ENCODE measurements at places on chromosomes 6 and 20.

- DNase-seq = no peak
Observed at GRCh38 chr6:24994812-24995211, 59.1 kb upstream of the RIPOR2 start.

GRCh38 chr20:21921251-21921650 lies 215.8 kb downstream of the PAX1 start:
- DNase-seq = no peak

- DNase-seq = peak; percentile 26
Observed at GRCh38 chr6:42572523-42572922, 8.7 kb downstream of the UBR2 start.

DNA sequence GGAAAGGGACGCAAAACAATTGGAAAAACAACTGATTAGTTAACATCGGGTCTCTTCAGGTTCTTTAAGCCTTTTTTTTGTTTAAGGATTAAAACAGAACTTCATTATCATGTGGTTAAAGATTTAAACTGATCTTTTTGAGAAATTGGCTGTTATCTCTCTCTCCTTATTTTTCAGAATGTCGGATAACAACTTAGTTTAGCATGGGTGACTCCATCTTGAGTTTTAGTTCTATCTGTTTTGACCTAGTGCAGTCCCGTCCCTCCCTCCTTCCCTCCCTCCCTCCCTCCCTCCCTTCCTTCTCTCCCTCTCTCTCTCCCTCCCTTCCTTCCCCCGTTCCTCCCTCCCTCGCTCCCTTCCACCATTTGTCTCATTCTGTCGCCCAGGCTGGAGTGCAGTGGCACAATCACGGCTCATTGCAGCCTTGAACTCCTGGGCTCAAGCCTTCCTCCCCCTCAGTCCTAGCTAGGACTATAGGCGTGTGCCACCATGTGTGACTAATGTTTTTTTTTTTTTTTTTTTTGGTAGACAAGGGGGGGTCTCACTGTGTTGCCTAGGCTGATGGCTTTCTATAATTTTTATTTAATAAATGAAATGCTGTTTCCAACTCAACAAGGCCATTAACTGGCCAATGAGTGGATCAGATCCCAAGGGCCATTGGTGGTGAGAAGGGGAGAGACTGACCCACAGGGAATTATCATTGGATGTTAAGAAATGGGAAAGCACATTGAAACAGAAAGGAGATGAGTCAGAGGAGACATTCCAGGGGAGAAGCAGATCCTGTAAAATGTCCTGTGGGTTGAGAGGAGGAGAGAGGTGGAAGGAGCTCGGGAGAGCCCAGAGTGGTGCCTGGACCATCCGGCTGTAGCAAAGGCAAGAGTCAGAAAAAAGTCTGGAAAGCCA lies 13.6 kb downstream of the BAK1 start:
- DNase-seq = no peak

DNA sequence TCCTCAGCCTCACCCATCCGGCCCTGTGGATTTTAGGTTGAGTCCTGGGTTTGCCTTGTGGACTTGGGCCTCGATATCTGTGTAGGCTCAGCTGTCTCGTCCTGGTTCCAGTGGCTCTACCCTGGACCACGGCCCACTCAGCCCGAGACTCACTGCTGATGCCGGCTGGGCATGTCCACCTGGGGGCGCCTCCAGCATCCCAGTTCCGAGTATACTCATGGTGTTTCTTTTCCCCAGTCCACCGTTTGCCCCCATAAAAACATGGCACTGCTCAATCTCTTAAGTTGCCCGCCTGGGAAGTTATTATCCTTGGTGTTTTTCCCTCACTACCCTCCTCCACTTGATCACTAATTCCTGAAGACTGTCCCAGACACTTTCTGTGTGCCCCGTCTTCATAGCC lies 99.1 kb downstream of the ARID1B start:
- no peak for DNase-seq

- DNase-seq = no peak
Observed at GRCh38 chr6:28334286-28335039, 1.5 kb downstream of the ZSCAN31 start.

GRCh38 chr6:17724341-17724740 lies 17.6 kb upstream of the NUP153 start:
- DNase-seq = no peak

- DNase-seq = no peak
Observed at GRCh38 chr20:19727251-19727847, 30.7 kb upstream of the RIN2 start.

GRCh38 chr6:113719064-113719463 lies 138.1 kb upstream of the MARCKS start:
- no peak for DNase-seq

DNA sequence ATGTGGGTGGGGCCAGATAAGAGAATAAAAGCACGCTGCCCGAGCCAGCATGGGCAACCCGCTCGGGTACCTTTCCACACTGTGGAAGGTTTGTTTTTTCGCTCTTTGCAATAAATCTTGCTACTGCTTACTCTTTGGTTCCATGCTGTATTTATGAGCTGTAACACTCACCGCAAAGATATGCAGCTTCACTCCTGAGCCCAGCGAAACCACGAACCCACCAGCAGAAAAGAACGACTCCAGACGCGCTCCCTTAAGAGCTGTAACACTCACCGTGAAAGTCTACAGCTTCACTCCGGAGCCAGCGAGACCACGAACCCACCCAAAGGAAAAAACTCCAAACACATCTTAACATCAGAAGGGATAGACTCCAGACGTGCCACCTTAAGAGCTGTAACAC lies 76.7 kb downstream of the TFAP2A start:
- no peak for DNase-seq
